ENCODE measurements at places on chromosomes 7 and 10. TPM values are rescaled to one million over a fixed set of nuclear protein-coding genes. Genes with fewer than 3 reads are reported as not detected.

- DNase-seq, result no peak
Observed at GRCh38 chr7:30466266-30466665, 12.3 kb downstream of the NOD1 start.

- no peak for DNase-seq
Observed at GRCh38 chr10:14953424-14954000, 384 bp downstream of the DCLRE1C start.

DNA sequence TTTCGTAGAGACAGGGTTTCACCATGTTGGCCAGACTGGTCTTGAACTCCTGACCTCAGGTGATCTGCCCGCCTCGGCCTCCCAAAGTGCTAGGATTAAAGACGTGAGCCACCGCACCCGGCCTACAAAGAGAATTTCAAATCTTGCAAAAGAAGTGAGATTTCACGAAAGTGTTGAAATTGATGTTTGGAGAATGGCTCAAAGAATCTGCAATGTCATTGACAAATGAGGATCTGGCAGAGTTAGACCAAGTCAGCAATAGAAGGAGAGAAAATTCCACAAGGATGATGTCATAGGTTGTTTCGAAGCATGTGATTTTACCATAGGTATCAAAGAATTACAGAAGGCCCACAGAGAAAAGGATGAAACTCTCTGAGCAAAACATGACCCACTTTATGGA is 71.7 kb downstream of the LYZL2 start:
- peak; percentile 55 for DNase-seq

DNA sequence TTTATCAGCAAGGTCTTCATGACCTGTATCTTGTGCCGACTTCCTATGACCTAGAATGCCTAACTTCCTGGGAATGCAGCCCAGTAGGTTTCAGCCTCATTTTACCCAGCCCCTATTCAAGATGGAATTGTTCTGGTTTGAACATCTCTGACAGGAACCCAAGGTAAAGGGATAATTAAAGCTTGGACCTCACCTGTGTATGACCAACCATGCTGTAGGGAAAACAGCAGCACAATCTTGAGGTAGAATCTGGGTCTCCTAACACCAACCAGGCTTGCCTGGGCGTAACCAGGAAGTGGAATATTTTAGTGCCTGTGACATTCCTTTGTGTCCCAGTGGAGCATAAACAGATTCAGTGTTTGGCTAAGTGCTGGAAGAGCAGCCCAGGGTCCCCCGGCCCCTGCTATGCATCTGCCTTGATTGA is 94.1 kb downstream of the PFKFB3 start:
- DNase-seq, result peak; percentile 42

DNA sequence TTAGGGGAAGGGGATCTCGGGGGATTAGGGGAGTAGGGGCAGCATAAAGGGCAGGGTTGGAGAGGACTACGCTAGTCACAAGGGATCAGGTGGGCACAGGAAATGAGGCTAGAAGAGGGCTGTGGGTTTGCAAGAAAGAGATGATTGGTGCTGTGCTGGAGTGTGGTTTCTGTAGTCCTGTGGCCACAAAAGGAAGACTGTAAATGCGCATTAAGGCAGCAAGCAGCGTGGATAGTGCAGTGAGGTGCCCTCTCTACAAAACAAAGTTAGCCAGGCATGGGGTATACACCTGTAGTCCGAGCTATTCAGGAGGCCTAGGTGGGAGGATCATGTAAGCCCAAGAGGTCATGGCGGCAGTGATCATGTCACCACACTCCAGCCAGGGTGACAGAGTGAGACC is 212.1 kb downstream of the MLLT10 start:
- no peak for DNase-seq

- DNase-seq, result no peak
Observed at GRCh38 chr10:391847-392704, 256.8 kb downstream of the ZMYND11 start.

The VWC2 gene
- total RNA-seq, result not detected

GRCh38 chr7:128117691-128118090 is 86.5 kb upstream of the LRRC4 start:
- no peak for DNase-seq

The ICA1 gene
- total RNA-seq, result 2.1 TPM

DNA sequence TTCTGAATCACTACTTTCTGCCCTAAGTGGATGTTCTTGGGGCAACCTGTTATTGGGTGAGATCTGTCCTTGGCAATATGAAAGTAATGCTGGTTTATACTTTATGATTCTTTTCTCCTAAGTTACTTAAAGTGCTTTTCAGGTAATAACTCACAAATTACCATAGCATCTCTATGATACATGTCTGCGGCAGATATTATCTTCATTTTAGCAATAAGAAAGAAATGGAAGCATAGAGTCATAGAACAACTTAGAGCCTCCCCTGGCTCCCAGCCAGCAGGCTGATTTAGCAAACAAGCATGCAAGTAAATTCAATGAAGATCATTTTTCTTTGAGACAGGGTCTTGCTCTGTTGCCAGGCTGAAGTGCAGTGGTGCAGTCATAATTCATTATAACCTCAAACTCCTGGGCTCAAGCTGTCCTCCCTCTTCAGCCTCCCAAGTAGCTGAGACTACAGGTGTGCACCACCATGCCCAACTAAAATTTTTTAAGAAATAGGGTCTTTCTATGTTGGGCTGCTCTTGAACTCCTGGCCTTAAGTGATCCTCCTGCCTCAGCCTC is 38.1 kb upstream of the GRM8 start:
- no peak for DNase-seq

The PAPOLB gene
- total RNA-seq, result not detected

The ABCB1 gene
- total RNA-seq, result 9.0 TPM

DNA sequence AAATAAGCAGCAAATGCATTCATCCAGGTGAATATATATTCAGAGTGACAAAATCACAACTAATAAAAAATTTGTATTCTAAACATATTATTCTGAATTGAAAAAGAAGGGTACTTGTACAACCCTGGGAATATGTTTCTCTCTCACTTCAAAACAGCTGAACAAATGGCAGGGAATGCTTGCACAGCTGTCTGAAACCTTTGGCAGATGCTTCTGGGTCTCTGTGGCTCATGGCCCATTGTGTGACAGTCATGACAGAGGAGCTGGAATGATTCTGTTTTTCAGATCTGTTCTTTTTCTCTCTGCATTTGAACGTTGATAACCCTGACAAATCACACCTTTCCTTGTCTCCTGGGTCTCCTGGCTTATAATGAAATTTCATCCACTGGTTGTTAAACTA is 275.7 kb upstream of the FZD1 start:
- DNase-seq, result no peak

- DNase-seq, result no peak
Observed at GRCh38 chr10:132290631-132291030, 17.1 kb downstream of the STK32C start.

- DNase-seq, result no peak
Observed at GRCh38 chr7:143233816-143234532, 12.1 kb downstream of the TAS2R40 start.

GRCh38 chr10:17431871-17432311 is 22.5 kb downstream of the ST8SIA6 start:
- DNase-seq, result no peak

The KIF11 gene
- total RNA-seq, result 7.4 TPM

DNA sequence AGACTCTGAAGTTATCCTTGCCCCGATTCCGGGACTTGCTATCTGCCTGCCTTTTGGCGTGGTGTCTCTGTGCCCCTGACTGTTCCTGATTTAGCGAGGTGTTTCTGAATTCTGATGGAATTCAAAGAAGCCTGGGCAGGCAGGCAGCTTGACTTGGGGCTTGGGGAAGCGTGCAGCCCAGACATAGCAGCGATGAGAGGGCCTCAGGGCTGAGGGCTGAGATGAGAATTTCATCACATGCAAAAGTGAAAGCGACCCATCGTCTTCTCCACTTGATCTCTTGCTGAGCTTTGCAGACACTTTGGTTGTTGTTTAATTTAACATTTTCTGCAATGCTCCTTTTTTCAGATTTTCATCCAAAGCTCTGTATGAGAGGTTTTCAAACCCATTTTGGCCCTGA is 57.8 kb downstream of the TCF7L2 start:
- no peak for DNase-seq

- no peak for DNase-seq
Observed at GRCh38 chr10:17249820-17250219, 21.8 kb downstream of the VIM start.

The AGAP6 gene
- total RNA-seq, result 0.84 TPM

- DNase-seq, result no peak
Observed at GRCh38 chr7:147700702-147701101, 889.9 kb upstream of the C7orf33 start.
